ENCODE measurements at places on chromosomes 5 and 9.

- DNase-seq: no peak
Measured at GRCh38 chr5:96843140-96843539, 33.2 kb upstream of the ERAP2 start.

DNA sequence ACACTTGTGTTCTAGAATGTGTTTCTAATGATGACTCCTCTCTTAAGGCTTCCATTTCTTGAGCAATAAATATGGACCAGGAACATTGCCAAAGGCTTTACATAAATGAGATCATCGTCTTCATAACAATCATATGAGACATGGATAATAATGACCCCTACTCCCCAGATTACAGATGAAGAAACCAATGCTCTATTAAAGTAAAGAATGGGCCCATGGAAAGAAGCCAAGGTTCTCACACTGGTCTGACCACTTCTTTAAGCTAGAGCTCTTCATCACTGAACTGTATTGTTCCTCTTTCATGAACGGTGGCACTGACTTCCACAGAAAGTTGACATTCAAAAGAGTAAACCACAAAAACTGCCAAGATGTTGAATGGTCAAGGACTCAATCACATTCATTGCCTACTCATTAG, 65.3 kb downstream of the MARCHF3 start:
- DNase-seq: no peak

- no peak for DNase-seq
Measured at GRCh38 chr5:150604894-150605440, 35.5 kb upstream of the SYNPO start.

GRCh38 chr9:132516911-132517310, 65.5 kb upstream of the BARHL1 start:
- DNase-seq: no peak

DNA sequence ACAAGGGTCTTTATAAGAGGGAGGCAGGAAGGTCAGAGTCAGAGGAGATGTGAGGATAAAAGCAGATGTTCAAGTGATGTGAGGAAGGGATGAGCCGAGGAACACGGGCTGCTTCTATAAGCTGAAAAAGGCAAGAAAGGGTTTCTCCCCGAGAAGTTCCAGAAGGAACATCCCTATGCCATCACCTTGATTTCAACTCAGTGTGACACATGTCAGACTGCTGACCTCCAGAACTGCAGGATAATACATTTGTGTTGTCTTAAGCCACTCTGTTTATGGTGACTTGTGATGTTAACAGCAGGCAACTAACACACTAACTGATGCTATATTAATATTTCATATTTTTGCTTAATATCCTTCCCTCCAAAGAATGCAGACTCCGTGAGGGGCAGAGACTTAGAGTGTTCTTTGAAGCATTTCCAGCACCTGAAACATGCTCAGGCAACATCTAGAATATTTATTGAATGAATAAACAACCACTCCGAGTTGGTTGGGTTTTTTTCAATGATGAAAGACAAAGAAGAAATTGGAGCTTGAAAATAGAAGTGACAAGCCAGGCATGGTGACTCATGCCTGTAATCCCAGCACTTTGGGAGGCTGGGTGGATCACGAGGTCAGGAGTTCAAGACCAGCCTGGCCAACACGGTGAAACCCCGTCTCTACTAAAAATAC, 77.6 kb upstream of the ADRA1B start:
- no peak for DNase-seq

DNA sequence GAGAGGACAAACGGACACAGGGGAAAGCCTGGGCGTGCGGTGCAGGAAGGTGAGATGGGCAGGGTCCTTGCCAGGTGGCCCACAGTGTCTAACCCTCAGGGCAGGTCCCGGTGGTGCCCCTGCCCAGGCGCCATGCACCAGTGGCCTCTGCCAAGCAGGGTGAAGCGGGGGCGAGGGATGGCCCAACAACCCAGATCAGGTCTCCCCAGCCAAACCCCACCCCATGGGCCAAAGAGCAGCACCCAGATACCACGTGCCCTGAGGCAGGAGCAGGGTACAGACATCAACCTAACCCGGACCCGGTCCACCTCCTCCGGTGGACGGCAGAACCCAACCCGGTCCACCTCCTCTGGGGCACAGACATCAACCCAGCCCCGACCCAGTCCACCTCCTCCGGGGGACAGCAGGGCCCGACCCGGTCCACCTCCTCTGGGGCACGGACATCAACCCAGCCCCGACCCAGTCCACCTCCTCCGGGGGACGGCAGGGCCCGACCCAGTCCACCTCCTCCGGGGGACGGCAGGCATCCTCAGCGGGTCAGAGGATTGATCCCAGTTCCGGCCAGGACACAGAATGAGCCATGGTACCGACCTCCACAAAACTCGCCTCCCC, 12.8 kb downstream of the SLC12A7 start:
- no peak for DNase-seq

- DNase-seq: no peak
Measured at GRCh38 chr5:177249761-177250537, 53.6 kb downstream of the RAB24 start.

- no peak for DNase-seq
Measured at GRCh38 chr5:32319392-32319791, 6.7 kb upstream of the MTMR12 start.

GRCh38 chr5:82105457-82105856, 133.6 kb downstream of the ATG10 start:
- DNase-seq: no peak

GRCh38 chr9:20985851-20986600, 45.4 kb downstream of the HACD4 start:
- DNase-seq: no peak

DNA sequence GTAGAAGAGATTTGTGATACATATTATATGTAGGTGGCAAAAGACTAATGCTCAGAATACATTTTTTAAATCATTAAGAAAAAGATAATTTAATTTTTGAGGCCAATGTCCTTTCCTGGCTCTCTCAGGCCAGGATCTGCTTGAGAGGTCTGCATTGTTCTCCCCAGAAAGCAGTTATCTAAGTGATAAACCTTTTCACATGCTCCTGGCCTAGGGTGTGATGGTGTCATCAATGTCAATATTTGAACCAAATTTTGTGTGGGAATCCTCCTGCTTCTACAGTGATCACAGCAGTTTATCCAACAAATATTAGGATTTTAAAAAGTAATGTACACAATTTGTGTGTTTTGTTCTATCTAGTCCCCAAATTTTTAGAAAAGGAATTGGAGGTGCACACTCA, 166.6 kb downstream of the DIRAS2 start:
- DNase-seq: no peak

- no peak for DNase-seq
Measured at GRCh38 chr9:106039151-106039935, 345.0 kb downstream of the TMEM38B start.

DNA sequence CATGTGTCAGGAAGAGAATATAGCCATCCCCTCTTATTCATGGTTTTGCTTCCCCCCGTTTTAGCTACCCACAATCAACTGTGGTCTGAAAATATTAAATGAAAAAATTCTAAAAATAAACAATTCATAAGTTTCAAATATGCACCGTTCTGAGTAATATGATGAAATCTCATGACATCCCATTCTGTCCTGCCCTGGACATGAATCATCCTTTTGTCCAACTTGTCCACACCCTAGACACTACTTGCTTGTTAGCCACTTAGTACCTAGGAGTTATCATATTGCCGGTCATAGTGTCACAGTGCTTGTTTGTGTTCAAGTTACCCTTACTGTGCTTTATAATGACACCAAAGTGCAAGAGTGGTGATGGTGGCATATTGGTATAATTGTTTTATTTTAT, 113.5 kb downstream of the CAAP1 start:
- DNase-seq: no peak

DNA sequence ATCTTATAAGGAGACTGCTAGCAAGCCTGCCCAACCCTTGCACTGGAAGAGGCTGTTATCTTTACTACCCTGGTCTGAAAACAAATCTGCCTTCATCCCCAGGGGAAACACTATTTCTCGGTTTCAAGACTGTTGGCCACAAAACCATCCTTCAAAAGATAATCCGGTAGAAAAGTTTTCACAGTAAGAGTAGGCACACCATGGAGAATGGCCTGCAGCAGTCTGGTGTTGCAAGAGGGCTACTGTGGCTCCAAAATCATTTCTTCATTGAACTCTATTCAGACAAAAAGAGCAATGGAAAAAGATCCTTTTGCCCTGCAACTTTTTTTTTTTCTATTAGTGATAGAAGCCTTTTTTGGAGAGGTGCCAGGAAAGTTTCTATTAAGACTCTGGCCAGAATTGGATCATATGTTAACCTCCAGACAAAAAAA, 163.9 kb downstream of the ARHGEF28 start:
- no peak for DNase-seq

GRCh38 chr5:61357745-61358144, 25.7 kb downstream of the ZSWIM6 start:
- DNase-seq: no peak

DNA sequence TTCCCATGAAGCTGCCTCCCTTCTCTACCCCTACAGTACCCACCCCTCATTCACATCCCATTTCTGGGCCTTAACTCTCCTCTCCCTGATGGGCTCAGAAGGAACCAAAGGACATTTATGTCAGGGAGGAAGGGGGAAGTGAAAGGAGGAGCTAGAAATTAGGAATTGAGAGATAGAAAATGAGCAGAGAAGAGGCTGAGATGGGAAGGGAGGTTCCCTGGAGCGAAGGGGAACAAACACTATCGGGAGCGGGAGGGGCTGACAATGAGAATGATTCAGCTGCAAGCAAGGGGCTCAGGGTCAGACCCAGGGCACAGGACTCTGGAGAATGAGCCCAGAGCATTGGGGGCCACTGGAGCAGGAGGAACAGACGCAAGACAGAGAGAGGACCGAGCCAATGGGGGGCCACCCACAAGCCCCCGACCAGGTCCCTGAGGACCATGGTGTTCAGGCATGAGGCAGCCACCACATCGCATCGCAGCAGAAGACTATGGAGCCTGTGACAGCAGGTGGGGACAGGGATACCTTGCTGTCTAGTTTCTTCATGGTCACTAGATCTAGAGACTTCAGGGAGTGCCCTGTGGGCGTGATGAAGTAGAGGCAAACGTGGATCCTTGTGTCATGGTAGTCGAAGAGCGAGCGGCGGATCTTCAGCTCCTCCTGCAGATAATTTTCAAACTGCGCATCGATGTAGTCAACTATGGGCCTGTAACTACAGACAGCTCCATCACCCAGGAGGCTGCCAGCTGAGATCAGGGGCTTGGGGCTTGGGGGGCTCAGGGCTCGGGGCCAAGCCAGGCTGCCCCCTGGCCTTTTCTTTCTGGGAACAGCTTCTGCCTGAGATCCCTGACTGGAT, 13.6 kb downstream of the SEPTIN8 start:
- no peak for DNase-seq

DNA sequence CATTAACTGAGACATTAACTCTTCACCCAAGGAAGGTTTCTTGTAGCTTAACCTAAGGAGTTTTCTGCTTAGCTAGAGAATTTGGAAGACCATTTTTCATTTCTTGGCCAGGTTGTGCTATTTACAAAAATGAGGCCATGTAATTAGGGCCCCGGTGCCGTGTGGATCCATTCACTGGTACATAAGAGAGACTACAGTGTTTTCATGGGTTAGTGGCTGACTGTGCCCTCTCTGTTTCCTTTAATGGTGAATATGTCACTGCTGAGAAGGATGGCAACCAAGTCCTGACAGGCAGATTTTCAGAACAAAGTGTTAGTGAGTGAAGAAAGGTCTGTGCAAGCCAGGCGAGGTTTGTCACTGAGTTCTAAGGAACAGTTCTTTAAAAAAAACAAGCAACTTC, 15.4 kb downstream of the MEGF10 start:
- no peak for DNase-seq

- no peak for DNase-seq
Measured at GRCh38 chr5:68555907-68556681, 340.5 kb downstream of the PIK3R1 start.

GRCh38 chr9:2469681-2470221, 151.8 kb upstream of the VLDLR start:
- DNase-seq: peak; percentile 59

- DNase-seq: no peak
Measured at GRCh38 chr5:180283026-180283615, 8.8 kb downstream of the MAPK9 start.

- no peak for DNase-seq
Measured at GRCh38 chr5:53151713-53152458, 42.3 kb upstream of the MOCS2 start.

- no peak for DNase-seq
Measured at GRCh38 chr9:36820392-36820861, 213.6 kb downstream of the PAX5 start.

- DNase-seq: no peak
Measured at GRCh38 chr9:4508246-4508906, 18.1 kb downstream of the SLC1A1 start.

DNA sequence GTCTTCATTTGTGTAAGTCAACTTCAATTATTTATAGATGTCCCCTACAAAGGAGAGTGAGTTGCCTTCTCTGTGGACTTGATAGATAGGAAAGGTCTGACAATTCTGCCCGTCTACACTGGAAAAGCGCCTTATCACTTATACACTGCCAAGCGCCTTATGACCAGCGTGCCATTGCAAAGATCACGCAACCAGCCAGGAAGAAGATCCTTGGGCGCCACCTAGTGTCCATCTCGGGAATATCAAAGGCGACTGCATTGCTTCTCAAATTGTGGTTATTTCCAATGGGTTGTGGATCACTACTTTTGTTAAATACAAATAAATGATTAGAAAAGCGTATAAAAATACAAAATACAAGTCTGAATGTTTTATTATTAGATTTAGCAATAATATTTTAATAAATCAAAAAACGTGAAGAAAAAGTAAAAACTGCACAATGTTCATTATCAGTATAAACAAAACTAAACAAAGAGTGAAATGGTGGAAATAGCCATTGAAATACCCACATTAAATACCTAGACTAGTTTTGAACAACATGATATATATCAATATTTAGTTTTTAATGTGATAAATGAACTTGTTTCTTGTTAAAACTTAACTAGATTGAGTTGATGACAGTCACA, 27.8 kb downstream of the SUB1 start:
- DNase-seq: peak; percentile 84

DNA sequence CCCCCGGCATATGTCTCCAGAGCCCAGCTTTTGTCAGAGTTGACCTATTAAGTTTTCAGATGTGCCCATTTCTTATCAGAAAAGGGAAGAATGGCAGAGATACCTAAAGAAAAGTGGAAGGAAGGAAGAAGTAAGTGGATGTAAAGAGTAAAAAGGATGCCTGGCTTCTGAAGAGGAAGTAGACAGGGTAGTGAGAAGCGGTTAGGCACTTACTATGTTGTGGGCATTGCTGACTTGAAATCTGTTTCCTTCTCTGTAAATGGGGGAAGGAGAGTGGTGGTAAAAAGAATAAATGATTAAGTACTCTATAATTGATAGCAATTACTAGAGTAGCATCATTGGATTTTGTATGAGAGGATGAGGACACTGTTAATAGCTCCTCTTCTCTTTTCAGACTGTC, 9.9 kb downstream of the ANP32B start:
- DNase-seq: no peak

- DNase-seq: no peak
Measured at GRCh38 chr9:7342229-7342628, 457.3 kb downstream of the DMAC1 start.

GRCh38 chr5:143251190-143251589, 152.3 kb downstream of the NR3C1 start:
- no peak for DNase-seq
